ENCODE measurements at places on chromosomes 5 and 9. TPM values are rescaled to one million over a fixed set of nuclear protein-coding genes. Genes with fewer than 3 reads are reported as not detected.

DNA sequence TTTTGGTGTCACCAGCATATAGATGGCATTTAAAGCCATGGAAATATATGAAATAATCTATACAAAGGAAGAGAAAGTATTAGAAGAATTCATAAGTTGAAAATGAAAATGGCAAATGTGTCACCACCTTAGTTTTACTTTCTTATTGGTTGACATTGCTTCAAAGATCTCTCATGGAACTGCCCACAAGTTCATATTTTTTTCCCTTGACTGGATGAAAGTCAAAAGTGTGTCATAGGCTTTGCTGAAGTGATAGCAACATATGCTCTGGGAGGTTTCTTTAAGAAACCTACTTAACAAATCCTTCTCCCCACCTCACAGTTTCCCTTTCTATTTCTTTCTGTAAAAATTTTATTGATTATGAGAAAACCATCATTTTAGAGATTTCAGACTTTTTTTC lies 127.2 kb downstream of the VPS13A start:
- H3K27me3 ChIP-seq = no peaks in the 10 kb centered on the region
- peaks cover 21% of the 10 kb centered on the region for H3K4me1 ChIP-seq
- peaks cover 3% of the 10 kb centered on the region for H3K36me3 ChIP-seq

Gene ACSL6
- polyA plus RNA-seq = 0.18 TPM

- H3K4me3 ChIP-seq = no peak overlapping the region
- H3K36me3 ChIP-seq = no peaks in the 10 kb centered on the region
- peaks cover 32% of the 10 kb centered on the region for H3K4me1 ChIP-seq
- no peak for DNase-seq
- no peak overlapping the region for H3K27ac ChIP-seq
These were observed 20.2 kb upstream of the MTAP start for GRCh38 chr9:21782205-21782604.

Gene ZNF169
- 3.7 TPM for polyA plus RNA-seq

DNA sequence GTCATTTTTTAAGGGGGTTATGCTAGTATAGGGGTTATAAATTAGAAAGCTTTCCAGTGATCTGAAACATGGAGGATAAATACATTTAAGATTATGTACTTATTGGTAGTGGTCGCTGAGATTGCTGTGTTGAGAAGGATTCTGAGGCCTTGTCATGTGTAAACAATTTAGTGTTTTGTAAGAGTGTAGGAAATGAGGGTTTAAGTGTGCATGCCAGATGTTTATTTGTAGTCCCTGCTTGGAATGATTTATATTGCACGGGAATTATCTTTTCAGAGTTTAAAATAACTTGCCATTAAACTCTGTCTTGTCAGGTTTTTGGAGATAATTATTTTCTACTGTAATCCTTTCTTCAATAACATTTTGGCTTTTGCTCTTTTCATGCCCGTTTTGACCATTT lies 19.4 kb downstream of the ZNF618 start:
- H3K4me3 ChIP-seq = no peak overlapping the region
- no peaks in the 10 kb centered on the region for H3K27me3 ChIP-seq
- no peak overlapping the region for H3K27ac ChIP-seq
- no peak for DNase-seq
- no peaks in the 10 kb centered on the region for H3K36me3 ChIP-seq
- H3K4me1 ChIP-seq = no peaks in the 10 kb centered on the region

DNA sequence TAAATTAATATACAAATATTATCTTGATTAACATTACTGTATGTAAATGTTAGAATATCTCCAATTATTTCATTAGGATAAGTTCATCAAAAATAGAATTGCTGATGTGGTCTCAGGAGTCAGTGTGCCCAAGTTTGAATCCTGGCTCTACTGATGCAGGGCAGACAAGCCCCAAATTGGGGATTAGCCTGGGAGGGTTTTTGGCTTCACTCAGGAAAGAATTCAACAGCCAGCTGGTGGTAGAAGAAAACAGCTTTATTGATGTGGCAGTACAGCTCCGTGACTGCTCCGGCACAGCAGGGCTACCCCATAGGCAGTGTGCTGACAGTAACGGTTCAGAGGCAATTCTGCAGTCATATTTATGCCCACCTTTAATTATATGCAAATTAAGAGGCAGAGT lies 32.5 kb downstream of the COL27A1 start:
- H3K4me1 ChIP-seq = no peaks in the 10 kb centered on the region
- H3K27ac ChIP-seq = no peak overlapping the region
- H3K27me3 ChIP-seq = no peaks in the 10 kb centered on the region
- H3K36me3 ChIP-seq = peaks cover 20% of the 10 kb centered on the region

Gene CEL
- 0.22 TPM for polyA plus RNA-seq

GRCh38 chr9:85717220-85717619 lies 24.5 kb downstream of the AGTPBP1 start:
- no peak overlapping the region for H3K4me3 ChIP-seq
- no peaks in the 10 kb centered on the region for H3K4me1 ChIP-seq
- no peaks in the 10 kb centered on the region for H3K36me3 ChIP-seq
- no peaks in the 10 kb centered on the region for H3K27me3 ChIP-seq
- H3K27ac ChIP-seq = no peak overlapping the region
- DNase-seq = no peak

Gene NMUR2
- polyA plus RNA-seq = not detected

Gene ARID3C
- polyA plus RNA-seq = 0.05 TPM

DNA sequence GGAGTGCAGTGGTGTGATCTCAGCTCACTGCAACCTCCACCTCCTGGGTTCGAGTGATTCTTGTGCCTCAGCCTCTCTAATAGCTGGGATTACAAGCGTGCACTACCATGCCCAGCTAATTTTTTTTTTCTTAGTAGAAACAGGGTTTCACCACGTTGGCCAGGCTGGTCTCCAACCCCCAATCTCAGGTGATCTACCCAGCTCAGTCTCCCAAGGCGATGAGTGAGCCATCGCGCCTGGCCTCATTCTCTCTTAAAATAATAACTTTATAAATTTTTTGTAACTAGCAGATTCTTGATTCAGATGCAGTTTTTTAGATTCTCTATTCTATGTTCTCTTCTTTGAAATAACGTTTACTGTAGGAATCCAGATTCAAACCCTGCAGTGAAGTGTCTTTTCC lies 127.1 kb downstream of the GDNF start:
- no peaks in the 10 kb centered on the region for H3K36me3 ChIP-seq
- no peaks in the 10 kb centered on the region for H3K27me3 ChIP-seq
- H3K4me3 ChIP-seq = no peak overlapping the region
- DNase-seq = no peak
- no peak overlapping the region for H3K27ac ChIP-seq

GRCh38 chr9:68844631-68845612 lies 139.9 kb downstream of the PIP5K1B start:
- H3K4me3 ChIP-seq = no peak overlapping the region
- no peak overlapping the region for H3K27ac ChIP-seq
- no peaks in the 10 kb centered on the region for H3K27me3 ChIP-seq
- no peaks in the 10 kb centered on the region for H3K4me1 ChIP-seq
- DNase-seq = no peak

Gene DBH
- polyA plus RNA-seq = not detected

DNA sequence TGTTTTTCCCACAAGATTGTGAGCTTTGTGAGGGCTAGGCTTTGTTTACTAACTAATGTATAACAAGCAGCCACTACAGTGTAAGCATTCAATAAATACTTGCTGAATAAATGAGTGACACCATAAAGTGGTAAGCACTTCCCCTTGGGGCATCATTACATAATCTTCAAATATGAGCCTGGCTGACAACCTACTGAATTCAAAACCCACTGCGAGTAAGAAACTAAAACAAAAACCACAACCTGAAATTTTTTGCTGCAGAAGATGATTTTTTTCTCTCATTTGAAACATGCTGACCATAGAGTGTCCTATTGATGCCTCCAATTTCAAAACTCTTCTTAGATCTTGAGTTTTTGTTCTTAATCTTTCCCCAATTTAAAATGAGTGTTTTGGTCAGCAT lies 331.3 kb upstream of the CCNG1 start:
- no peaks in the 10 kb centered on the region for H3K4me1 ChIP-seq
- no peaks in the 10 kb centered on the region for H3K27me3 ChIP-seq
- no peaks in the 10 kb centered on the region for H3K36me3 ChIP-seq
- no peak for DNase-seq
- H3K4me3 ChIP-seq = no peak overlapping the region

Gene IL13
- not detected for polyA plus RNA-seq

DNA sequence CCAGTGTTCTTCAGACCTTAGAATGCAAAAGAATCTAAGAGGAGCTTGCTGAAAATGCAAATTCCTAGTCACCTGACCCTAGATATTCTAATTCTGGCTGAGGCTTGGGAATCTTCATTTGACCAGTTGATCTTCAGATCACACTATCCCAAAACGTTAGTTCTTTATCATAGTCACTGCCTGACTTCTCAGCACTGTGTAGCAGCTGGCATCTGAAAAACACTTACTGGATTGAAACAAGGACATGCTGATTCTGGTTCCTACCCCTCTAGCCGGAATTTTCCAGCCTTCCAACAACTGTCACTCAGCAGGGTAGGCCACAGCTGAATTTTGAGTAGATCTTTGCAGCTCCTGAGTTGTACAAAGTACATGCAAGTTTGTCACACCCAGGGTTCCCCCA lies 72.2 kb downstream of the EBF1 start:
- DNase-seq = no peak
- H3K36me3 ChIP-seq = no peaks in the 10 kb centered on the region
- H3K27ac ChIP-seq = no peak overlapping the region
- H3K27me3 ChIP-seq = no peaks in the 10 kb centered on the region

Gene OTULIN
- 18.4 TPM for polyA plus RNA-seq

Data from keratinocyte (primary cell).